ENCODE measurements at places on chromosomes 4 and X.

- H3K4me1 ChIP-seq, result no peaks in the 10 kb centered on the region
- H3K27me3 ChIP-seq, result no peaks in the 10 kb centered on the region
- no peak overlapping the region for H3K4me3 ChIP-seq
- H3K36me3 ChIP-seq, result no peaks in the 10 kb centered on the region
These were observed 41.1 kb upstream of the IBSP start for GRCh38 chr4:87758270-87758669.

DNA sequence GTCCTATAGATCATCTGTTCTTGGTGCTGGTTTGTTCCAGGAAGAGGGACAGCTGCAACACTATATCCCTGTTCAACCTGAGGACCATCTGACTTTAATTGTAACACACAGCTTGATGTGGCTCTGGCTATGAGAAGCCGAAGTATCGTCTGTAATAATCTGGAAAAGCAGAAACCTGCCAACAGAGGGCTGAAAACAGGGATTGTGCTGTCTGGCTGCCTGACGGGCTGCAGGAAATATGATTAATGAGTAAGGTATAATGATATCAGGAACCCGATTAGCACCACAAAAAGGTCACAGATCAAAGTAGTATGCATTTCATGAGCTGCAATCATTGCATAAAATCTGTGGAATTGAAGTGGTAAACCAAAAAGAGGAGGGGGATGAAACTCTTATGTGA, 170.4 kb upstream of the MAB21L2 start:
- no peak for DNase-seq
- H3K4me3 ChIP-seq, result no peak overlapping the region
- H3K36me3 ChIP-seq, result no peaks in the 10 kb centered on the region
- H3K4me1 ChIP-seq, result no peaks in the 10 kb centered on the region
- H3K27ac ChIP-seq, result no peak overlapping the region

DNA sequence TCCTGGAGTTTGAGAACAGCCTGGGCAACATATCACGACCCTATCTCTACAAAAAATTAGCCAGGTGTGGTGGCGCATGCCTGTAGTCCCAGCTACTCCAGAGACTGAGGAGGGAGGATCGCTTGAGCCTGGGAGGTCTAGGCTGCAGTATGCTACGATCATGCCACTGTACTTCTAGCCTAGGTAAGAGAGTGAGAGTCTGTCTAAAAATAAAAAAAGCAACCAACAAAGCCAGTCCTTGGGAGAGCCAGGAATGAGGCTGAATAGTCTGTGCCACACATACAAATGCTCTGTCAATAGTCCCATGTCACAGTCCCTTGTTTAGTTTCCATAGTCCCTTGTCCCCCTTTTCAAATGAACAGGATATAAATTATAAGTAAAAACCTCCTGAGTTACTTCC, 19.3 kb upstream of the PRSS48 start:
- H3K4me1 ChIP-seq, result peaks cover 8% of the 10 kb centered on the region
- H3K27me3 ChIP-seq, result no peaks in the 10 kb centered on the region
- no peak overlapping the region for H3K27ac ChIP-seq
- H3K4me3 ChIP-seq, result no peak overlapping the region
- no peaks in the 10 kb centered on the region for H3K36me3 ChIP-seq

DNA sequence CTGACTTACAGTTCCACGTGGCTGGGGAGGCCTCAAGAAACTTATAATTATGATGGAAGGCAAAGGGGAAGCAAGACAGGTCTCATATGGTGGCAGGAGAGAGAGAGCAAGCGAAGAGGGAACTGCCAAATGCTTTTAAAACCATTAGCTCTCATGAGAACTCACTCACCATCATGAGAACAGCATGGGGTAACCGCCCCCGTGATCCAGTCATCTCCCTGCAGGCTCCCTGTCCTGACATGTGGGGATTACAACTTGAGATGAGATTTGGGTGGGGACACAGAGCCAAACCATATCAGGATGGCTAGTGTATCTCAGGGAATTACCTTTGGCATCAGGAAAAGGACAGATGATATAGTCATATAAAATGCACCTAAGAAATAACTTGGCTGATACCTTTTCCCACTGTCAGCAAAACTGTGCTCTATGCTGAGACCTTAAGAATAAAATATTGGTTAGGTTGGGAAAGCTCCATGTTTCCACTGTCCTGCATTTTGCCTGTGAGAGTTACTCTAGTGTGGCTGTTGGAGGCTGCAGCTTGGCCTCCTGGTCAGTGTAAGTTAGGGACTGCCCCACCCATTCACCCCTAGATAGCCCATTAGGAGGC, 110.3 kb downstream of the UCHL1 start:
- no peaks in the 10 kb centered on the region for H3K36me3 ChIP-seq
- H3K27me3 ChIP-seq, result no peaks in the 10 kb centered on the region
- H3K4me3 ChIP-seq, result no peak overlapping the region
- peaks cover 19% of the 10 kb centered on the region for H3K4me1 ChIP-seq

GRCh38 chr4:156771171-156771837, 200.3 kb downstream of the PDGFC start:
- H3K4me3 ChIP-seq, result peak overlapping the region; percentile 11
- H3K36me3 ChIP-seq, result no peaks in the 10 kb centered on the region
- DNase-seq, result no peak
- peaks cover 37% of the 10 kb centered on the region for H3K4me1 ChIP-seq

DNA sequence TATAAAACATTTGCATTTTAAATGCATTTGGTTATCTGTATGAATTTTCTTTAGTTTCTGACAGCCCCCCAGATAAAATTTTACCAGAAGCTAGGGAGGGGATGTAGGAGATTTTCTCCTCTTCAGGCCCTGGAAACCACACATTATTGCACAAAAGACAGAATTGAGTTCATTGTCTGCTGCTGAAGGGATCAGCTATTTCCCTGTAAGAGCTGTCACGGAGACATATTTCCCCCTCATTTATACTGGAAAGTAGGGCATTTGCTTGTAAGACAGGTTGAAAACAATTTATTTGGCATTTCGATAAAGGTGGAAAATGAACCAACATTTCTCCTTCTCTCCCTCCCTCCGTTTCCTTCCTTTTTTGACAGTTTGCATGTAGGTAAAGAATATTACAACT, 241.3 kb upstream of the LCORL start:
- H3K27me3 ChIP-seq, result no peaks in the 10 kb centered on the region
- no peak overlapping the region for H3K27ac ChIP-seq
- H3K4me1 ChIP-seq, result no peaks in the 10 kb centered on the region
- H3K4me3 ChIP-seq, result no peak overlapping the region

DNA sequence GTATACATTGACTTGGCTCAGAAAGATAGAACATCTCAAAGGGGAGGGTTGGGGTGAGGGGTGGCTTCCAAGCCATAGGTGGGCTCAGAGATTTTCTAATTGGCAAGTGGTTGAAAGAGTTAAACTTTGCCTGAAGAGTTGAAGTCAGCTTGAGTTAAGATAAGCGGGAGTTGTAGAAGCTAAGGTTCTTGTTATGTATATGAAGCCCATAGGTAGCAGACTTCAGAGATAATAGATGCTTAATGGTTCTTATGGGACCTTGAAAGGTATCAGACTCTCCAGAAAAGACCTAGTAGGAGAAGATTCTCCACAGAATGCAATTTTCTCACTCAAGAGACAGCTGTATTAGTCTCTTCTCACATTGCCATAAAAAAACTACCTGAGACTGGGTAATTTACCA, 599.1 kb upstream of the CPEB2 start:
- H3K27ac ChIP-seq, result no peak overlapping the region
- no peaks in the 10 kb centered on the region for H3K36me3 ChIP-seq
- H3K4me3 ChIP-seq, result no peak overlapping the region
- DNase-seq, result no peak

DNA sequence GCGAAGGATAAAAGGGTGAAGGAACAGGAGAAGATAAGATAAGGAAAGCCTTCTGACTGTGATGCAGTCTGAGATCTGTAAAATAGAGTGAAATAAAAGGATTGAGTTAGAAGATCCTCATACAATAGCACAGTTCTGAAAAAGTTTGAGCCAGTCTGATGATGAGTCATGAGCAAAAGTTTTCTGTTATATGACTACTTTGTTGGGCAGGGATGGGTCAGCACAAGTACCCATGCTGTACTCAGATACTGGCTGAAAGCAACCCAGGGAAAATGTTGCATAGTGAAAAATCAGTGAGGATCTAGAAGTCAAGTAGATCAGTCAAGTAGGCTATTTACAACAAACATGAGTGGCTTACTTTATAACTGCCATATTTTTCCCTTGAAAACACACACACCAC, 253.5 kb downstream of the PCDH10 start:
- no peak overlapping the region for H3K27ac ChIP-seq
- H3K4me3 ChIP-seq, result no peak overlapping the region
- H3K27me3 ChIP-seq, result no peaks in the 10 kb centered on the region
- H3K36me3 ChIP-seq, result no peaks in the 10 kb centered on the region
- H3K4me1 ChIP-seq, result no peaks in the 10 kb centered on the region

GRCh38 chr4:52979821-52980590, 117.9 kb downstream of the RASL11B start:
- DNase-seq, result no peak

DNA sequence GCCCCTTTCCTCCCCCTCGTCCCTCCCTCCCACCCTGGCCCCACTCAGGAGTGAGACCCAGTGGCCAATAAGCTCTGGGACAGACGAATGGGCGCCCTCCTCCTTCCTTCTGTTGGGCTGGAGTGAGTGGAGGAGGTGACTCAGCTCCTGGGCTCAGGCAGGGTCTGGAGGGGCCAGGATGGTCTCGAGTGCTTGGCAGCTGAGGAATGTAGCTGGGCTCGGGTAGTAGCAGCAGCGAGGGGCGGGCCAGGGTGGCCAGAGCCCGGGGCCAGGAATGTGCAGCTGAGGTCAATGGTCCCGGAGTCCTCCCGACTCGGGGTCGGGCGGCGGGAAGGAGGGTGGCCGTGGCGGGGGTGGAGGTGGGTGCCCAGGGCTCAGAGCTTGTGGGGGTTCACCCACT, 15.0 kb downstream of the G6PD start:
- H3K27ac ChIP-seq, result no peak overlapping the region
- peaks cover 11% of the 10 kb centered on the region for H3K4me1 ChIP-seq
- H3K4me3 ChIP-seq, result no peak overlapping the region
- no peaks in the 10 kb centered on the region for H3K27me3 ChIP-seq
- H3K36me3 ChIP-seq, result peaks cover 14% of the 10 kb centered on the region

DNA sequence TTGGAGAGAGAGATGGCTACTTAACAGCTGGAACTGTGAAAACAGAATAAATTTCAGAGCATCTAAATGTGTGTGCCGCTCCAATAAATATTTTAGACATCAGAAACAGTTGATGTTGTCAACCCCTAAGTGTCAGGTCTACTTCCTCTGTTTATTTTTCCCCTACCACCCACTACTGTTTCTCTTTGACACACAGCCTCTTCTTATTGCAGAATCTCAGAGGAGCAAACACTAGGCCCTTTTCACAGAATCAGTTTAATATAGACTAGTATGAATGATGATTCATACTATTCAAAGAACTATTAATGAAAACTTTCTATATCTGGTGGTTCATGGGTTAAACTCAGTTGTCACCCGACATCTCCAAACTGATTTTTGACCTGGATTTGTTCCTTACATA, 33.9 kb downstream of the NAA11 start:
- no peak for DNase-seq
- no peaks in the 10 kb centered on the region for H3K4me1 ChIP-seq
- H3K27ac ChIP-seq, result no peak overlapping the region
- no peaks in the 10 kb centered on the region for H3K27me3 ChIP-seq
- H3K36me3 ChIP-seq, result no peaks in the 10 kb centered on the region
- H3K4me3 ChIP-seq, result no peak overlapping the region

Measured in vagina (tissue), 2 donors.